Stimulated activated CD8-positive, alpha-beta memory T cell treated with anti-CD3 and anti-CD28 coated beads, Interleukin-15, amount 100 ng/mL, for 24 hours (primary cell): ENCODE measurements at places on chromosomes 2 and 18.

DNA sequence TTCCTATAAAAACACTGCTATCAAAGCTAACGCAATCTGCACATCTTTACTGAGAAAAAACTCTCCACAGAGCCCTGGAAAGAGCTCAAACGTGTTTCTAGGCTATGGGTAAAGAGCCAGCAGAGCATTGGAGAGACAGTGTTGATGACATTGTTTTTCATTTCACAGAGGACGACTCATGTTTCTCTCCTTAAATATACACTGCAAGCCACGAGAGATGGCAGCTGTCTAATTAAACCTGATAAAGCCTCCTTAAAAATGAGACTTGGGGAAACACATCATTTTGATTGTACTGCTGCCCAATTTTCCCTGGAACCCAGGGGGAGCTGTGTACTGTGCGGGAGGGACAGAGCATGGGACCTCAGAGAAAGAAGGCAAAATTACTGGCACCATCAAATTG lies 294.3 kb upstream of the SETBP1 start:
- no peak for DNase-seq

DNA sequence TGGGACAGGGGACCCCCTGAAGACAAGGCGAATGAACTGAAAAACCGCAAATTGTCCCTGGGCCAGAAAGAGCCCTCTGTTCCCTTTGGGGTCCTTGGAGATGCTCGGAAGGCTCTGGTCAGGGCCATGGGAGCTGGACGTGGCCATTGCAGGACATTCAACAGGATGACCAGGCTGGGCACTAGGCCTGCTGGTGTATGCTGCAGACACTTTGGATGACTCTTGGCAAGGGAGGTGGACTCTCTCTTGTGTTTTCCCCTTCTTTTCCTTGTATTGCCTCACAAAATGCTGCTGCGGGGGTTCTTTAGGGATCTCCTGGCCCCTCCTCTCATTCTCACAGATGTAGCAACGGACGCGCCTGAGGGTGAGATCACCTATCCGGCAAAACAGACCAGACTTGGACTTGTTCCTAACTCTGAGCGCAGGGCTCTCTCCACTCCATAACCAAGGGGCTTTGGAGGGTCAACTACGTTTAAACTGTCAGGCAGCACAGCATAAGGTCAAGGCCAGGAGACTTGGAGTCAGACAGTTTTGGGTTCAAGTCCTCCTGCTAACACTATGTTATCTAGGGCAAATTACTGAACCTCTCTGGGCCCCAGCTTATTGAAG lies 41.8 kb upstream of the SH3RF3 start:
- DNase-seq = no peak

- no peak for DNase-seq
Measured at GRCh38 chr18:22567794-22568193, 150.1 kb upstream of the CTAGE1 start.

GRCh38 chr2:182594286-182594685 lies 121.8 kb upstream of the DNAJC10 start:
- DNase-seq = no peak

DNA sequence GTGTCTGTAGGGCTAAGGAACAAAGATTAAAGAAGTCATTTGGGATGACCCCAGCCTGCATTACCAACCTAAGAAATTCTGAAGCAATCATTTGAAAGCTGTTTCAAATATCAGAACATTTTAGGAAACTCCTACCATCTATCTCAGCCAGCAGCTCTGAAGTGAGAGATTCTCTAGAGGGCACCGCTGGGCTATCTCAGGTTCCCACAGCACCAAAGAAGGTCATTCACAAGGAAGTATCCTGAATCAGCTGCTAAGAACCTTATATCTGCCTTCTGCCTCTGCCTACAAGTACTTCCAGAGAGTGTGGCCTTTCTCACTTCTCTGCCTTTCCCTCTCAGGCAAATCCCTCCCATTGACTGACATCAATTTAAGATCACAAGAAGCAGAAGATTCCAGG lies 13.4 kb upstream of the EVA1A start:
- no peak for DNase-seq

DNA sequence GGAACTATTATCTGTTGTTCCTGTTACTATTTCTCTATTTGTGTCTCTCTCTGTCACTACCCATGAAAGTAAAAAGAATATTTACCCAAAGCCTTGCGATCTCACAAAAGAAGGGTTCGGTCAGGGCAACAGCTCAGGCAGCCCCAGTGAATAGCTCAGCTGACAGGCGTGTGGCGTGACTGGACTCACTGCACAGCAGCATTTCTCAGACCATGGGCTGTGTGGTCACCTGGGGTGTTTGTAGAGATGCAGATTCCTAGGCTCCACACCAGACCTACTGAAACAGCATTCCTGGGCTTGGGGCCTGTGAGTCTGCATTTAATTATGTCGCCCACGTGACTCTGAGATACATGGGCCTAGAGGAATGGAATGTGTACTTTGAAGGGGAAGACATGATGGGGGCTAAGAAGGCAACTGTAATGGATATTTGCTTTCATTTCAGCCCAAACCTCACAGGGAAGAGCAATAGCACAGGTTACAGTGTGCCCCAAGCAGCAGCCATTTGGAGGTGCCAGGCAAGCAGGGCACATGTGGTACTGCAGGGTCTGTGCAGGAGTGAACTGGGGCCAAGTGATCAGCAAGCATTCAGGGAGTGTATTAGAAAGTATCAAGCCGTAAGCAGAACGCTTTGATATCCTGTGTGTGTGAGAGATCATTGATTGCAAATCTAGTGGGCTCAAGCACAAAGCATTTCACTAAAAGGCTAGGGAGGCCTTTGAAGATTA lies 90.4 kb upstream of the RBMS1 start:
- no peak for DNase-seq

DNA sequence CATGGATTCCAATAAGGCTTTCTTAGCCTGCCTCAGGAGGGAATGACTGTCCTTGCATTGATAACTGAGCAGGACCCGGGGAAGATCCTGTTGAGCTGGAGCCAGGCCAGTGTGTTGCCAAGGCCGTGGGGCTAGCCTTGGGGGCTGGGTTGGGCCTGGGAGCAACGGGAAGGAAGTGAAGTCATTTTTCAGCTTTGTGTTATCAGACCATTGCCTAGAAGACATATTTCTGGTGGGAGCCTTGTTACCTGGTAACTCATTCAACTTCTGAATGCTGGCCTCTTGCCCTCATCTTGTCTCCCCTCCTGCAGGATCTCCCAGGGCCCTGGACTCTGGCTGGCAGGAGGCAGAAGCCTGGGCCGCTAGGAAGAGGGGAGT lies 92.7 kb upstream of the MGAT5 start:
- DNase-seq = no peak

DNA sequence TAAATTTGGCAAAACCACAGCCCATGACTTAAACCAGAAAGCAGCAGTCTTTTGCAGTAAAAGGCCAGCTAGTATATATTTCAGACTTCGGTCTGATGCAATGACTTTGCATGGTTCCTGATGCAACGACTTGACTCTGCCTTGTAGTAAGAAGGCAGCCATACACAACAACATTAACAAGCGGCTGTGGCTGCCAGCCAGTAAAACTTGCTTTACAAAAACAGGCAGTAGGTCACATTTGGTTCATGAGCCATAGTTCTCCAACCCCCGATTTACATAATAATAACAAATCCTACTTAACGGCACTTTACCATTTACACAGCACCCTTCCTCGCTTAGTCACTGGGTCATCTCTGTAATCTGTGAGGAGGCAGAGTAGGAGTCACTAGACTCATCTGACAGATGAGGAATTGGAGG lies 410.3 kb downstream of the LRATD1 start:
- DNase-seq = no peak

GRCh38 chr2:705971-706511 lies 28.8 kb upstream of the TMEM18 start:
- DNase-seq = no peak

- no peak for DNase-seq
Measured at GRCh38 chr2:203583701-203584100, 48.6 kb upstream of the RAPH1 start.

GRCh38 chr18:22044474-22045220 lies 124.7 kb upstream of the GATA6 start:
- no peak for DNase-seq

DNA sequence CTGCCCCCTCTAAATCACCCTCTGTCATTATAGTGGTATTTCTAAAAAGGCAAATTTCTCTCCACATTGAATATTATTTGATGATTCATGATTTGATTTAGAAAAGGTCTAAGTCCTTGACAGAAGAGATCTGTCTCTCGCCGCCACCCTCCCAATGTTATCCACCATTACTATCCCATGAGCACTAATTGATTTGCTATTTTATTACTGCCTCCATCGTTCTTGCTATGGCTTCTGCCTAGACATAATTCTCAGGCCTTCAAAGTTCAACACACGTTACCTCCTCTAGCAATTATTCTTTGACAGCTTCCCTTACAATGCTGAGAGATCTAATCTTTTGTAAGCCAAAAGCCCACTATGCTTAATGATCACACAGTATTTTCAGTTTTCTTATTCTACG lies 507.0 kb upstream of the CHAC2 start:
- no peak for DNase-seq

DNA sequence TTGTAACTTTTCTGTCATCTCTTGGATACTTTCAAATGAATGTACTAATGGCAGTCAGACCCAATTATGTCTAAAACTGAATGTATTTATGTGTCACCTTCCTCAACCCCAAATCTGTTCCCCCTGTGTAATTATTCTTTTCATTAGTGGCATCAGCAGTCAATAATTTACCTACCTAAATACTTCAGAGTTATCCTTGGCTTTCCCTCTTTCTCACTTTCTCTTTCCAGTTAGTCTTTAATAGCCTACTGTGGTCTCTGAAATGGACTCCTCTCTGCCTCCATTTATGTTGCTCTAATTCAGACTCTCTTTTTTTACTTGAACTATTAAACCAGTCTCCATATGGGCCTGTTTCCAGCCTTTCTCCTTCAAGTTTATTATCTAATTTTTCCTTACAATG lies 21.0 kb downstream of the C18orf63 start:
- DNase-seq = no peak

GRCh38 chr2:55109219-55109891 lies 59.1 kb upstream of the RTN4 start:
- no peak for DNase-seq

DNA sequence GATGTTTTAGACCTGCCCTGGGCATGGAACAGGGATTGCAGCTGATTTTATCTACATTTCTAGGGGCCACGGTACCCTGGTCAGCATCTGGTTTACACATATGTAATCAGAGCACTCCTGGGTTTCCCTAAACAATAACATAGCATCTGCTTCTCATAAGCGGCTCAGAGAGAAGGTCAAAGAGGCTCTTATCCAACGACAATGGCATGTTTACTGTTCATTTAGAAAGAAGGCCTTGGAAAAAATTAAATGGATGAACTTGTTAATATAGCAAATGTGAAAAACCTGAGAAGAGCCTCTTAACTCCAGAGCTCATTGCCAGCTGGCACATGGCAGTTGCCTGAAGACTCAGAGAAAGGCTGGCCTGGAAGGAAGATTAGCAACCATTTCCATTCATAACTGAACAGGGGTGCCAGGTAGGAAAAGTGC lies 202.8 kb upstream of the THUMPD2 start:
- no peak for DNase-seq

- DNase-seq = no peak
Measured at GRCh38 chr2:206452750-206453149, 9.4 kb downstream of the ADAM23 start.

GRCh38 chr18:9829397-9829712 lies 56.4 kb upstream of the TXNDC2 start:
- DNase-seq = no peak

- no peak for DNase-seq
Measured at GRCh38 chr2:121492409-121492808, 38.3 kb upstream of the RNU4ATAC start.

DNA sequence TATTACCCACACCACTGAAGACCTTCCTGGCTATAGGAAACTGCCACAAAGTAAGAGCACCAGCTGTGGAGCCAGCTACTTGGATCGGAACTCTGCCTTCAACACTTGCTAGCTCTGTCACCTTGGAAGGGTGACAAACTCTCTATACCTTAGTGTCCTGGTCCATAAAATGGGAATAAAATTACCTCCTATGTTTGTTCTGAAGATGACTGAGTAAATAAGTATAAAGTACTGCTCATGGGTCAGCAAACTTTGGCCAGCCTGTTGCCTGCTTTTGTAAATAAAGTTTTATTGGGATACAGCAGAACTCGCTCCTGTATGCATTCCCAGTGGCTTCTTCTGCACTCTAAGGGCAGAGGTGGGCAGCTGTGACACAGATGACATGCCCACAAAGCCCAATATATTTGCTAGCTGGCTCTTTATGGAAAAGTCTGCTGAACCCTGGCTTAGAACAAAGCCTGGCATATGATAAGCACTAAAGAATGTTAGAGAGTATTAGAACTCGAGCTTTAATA lies 451.3 kb downstream of the TMEM182 start:
- DNase-seq = no peak

GRCh38 chr2:7007488-7007845 lies 90.3 kb downstream of the RNF144A start:
- DNase-seq = no peak

DNA sequence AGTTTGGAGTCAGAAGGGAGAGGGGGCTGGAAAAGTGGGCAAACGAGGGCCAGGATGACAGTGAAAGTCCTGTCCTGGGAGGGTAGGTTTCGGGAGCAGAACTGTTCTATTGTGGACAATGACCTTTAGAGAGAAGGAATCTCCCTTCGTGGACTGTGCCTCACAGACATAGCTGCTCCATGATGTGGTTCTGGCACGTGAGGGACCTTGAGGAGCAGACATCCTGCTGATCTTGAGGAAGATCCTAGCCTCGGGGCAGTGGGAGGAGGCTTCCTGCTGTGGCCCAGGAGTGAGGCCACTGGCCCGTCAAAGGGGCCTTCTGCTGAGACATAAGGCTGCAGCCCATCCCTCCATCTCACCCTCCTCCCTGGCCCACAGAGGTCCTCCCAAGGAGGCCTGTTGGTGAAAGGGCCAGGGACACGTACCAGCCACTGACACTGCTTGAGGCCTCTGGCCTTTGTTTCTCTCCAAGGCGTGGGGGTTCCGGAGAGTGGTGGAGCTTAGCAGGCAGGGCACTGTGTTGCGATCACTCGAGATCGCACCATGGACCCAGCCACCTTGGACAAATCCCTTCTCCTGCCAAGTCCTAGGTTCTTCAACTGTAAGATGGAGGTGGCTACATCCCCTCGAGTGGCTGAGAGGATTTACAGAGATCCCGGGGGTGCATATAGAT lies 167.2 kb downstream of the CELF4 start:
- DNase-seq = no peak

GRCh38 chr2:167264380-167264779 lies 376.1 kb downstream of the XIRP2 start:
- no peak for DNase-seq

- no peak for DNase-seq
Measured at GRCh38 chr2:176466918-176467452, 197.7 kb downstream of the MTX2 start.

GRCh38 chr2:231666171-231667095 lies 41.9 kb upstream of the PTMA start:
- no peak for DNase-seq

GRCh38 chr2:59752071-59752470 lies 801.4 kb downstream of the BCL11A start:
- DNase-seq = no peak

- no peak for DNase-seq
Measured at GRCh38 chr18:54086863-54087262, 137.6 kb downstream of the MBD2 start.

GRCh38 chr18:48948112-48949049 lies 2.4 kb downstream of the SMAD7 start:
- no peak for DNase-seq
